LoVo (cell line): ENCODE measurements at places on chromosomes 2 and 18.
A peak's percentile ranks its signal among the peaks of the same experiment; 100 is the strongest.

- DNase-seq: peak; percentile 56
These were observed 128.0 kb downstream of the EPHA4 start for GRCh38 chr2:221444106-221444505.

DNA sequence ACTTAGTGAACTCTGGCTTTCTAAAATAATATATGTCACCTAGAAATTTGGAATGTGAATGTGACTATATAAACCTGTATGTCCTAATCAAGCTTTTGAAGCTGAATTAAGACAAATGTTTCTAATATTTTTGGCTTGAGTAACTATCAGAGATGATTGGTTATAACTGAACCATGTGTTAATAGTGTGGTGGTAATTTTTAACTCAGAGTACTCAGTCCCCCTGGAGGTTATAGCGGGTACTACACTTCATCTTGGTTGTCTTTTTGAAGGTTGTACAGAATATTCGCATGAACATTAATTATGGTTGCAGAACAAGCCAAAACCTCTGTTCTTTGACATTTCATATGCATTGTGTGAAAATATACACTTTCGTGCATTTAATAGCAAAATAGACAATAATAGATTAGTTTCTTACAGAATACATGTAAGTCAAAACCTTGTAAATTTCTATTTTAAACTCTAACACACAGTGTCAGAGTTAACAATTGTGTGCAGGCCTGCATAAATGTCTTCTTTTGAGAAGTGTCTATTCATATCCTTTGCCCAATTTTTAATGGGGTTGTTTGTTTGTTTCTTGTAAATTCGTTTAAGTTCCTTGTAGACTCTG, 86.0 kb downstream of the OSBPL6 start:
- peak; percentile 45 for DNase-seq

- DNase-seq: no peak
These were observed 16.2 kb upstream of the MREG start for GRCh38 chr2:216029416-216030129.

DNA sequence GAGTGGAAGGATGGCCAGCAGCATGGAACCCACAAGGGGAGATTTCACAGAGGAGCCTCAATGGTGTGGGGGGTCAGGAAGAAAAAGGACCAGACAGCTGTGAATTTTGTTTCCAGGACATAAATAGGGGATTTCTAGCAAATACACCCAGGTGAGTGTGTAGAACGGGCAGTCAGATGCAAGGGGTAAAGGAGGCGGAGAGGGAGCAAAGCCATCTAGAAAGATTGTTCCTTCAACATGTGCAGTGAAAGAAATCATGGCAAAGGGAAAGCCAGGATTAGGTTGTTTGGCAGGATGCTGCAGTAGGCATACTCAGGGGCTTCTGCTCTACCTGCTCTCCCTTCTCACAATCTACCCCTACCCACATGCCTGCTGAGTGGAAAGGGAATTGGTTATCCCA, 119.4 kb upstream of the EPC2 start:
- no peak for DNase-seq

- no peak for DNase-seq
These were observed 75.1 kb downstream of the CPO start for GRCh38 chr2:207014424-207014823.

GRCh38 chr18:59742325-59743111, 45.3 kb upstream of the CCBE1 start:
- DNase-seq: no peak

DNA sequence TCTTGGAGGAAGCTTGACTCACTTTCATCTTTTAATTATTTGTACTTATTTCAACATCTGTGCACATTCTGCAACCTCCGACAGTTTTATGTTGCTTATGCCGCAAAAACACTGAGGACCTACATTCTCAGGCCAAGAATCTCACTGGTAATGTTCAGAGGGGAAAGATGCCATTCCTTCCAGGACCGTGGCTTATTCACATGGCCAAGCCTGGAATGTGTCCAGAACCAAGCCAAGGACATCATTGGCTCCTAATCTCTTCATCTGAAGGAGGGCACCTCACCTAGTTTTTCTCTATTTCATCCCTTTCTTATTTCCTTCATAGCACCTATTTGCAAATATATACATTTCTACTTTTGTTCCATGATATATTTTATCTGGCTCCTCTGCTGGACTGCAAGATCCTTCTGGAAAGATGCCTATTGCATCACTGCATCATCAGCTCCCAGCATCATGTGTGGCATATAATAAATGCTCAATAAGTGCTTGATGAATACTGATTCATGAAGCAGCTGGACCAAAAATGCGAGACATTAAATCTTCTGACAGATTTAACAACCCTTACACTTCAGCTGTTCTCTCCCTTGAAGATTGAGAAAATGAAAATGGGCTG, 377.1 kb downstream of the TNS1 start:
- no peak for DNase-seq
